ENCODE measurements at places on chromosomes 11 and 22. TPM values are rescaled to one million over a fixed set of nuclear protein-coding genes. Genes with fewer than 3 reads are reported as not detected.

The NDUFS3 gene
- 165 TPM for total RNA-seq

The HEPN1 gene
- not detected for total RNA-seq

The CRYBB2 gene
- not detected for total RNA-seq

The SF3A1 gene
- total RNA-seq: 25.1 TPM

The UBQLNL gene
- not detected for total RNA-seq

The SEC14L6 gene
- not detected for total RNA-seq

The EXPH5 gene
- 2.3 TPM for total RNA-seq

The CCDC86 gene
- total RNA-seq: 15.7 TPM

The CHRNA10 gene
- total RNA-seq: 2.0 TPM

The KCNQ1OT1 gene
- 0.81 TPM for total RNA-seq

The RPS6KA4 gene
- total RNA-seq: 78.2 TPM

The OR52N4 gene
- not detected for total RNA-seq

The PLEKHB1 gene
- 10.2 TPM for total RNA-seq

The OR2D2 gene
- total RNA-seq: not detected

The BARX2 gene
- not detected for total RNA-seq

The LYVE1 gene
- not detected for total RNA-seq

The TIGD3 gene
- 2.0 TPM for total RNA-seq

The UBQLN3 gene
- total RNA-seq: not detected

The LRRC56 gene
- not detected for total RNA-seq

The ART1 gene
- total RNA-seq: not detected

The OR8G1 gene
- total RNA-seq: not detected

The PTPN5 gene
- total RNA-seq: not detected

The MUC5AC gene
- total RNA-seq: not detected

The SYNGR1 gene
- total RNA-seq: 2.9 TPM

Measured in A172 (cell line).